ENCODE measurements at places on chromosomes 13 and 19.

- no peak for DNase-seq
Measured at GRCh38 chr19:49151267-49152118, 3.7 kb downstream of the HRC start.

- no peak for DNase-seq
Measured at GRCh38 chr19:8846819-8847218, 14.6 kb downstream of the MBD3L1 start.

DNA sequence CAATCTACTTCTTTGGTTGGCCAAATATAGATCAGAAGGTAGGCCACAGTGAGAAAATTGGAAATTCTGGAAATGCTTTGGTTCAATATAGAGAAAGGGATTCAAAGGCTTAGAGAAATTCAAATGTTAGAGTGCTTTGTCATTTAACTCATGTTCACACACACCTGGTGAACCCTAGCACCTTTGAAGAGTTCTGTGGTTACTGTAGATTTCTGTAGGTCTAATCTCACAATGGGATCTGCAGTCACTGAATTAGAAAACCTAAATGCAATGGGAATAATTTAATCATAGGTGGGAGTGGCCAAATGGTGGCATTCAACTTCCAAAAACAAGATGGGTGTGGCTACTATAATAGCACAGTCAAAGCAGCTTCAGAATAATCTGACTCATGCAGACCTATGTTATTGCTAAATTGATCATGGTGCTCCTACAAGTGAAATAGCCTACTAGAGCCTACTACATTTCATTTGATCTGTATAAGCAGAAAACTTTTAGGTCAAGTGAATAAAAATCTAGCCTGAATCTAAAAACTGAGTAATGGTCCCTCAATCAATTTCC, 1152.9 kb downstream of the PCDH9 start:
- DNase-seq: no peak

DNA sequence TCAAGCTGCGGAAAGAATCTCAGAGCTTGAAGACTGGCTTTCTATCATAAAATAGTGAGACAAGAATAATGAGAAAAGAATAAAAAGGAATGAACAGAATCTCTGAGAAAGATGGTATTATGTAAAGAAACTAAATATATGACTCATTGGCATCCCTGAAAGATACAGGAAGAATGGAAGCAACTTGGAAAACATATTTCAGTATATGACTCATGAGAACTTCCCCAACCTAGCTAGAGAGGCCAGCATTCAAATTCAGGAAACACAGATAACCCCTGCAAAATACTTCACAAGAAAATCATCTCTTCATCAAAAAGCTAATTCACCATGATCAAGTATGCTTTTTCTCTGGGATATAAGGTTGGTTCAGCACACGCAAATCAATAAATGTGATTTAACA, 2318.0 kb downstream of the PCDH9 start:
- DNase-seq: no peak

DNA sequence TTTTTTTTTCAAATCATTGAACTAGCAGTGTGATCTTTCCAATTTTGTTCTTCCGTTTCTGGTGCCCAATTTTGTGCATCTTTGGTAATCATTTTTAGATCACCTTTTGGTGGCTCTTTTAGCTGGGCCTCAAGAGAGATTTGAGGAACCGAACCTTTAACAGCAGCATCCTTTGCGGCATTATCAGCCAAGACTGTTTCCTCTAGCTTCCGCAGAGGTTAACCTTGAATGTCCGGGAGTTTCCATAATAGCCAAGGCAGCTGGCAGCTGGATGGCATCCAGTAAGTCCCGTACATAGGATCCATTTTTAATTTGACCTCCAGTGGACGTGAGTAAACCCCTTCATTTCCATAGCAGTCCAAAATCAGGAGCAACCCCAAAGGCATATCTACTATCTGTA, 9.6 kb downstream of the IRGC start:
- no peak for DNase-seq

- DNase-seq: no peak
Measured at GRCh38 chr13:98263841-98264240, 86.8 kb upstream of the RNF113B start.

DNA sequence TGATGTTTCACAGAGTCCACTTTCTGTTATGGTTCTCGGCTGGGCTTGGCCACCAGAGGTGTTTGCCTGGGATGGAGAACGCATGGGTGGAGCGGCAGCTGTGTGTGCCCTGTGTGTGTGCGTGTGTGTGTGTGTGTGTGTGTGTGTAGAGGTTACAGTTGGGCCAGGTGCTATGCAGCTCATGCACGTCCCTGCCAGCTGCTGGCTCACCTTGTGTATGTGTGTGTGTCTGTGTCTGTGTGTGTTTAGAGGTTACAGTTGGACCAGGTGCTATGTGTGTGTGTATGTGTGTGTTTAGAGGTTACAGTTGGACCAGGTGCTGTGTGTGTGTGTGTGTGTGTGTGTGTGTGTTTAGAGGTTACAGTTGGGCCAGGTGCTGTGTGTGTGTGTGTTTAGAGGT, 33.0 kb upstream of the PEG3 start:
- DNase-seq: no peak

- DNase-seq: no peak
Measured at GRCh38 chr19:3068071-3068470, 5.8 kb upstream of the TLE5 start.

- DNase-seq: no peak
Measured at GRCh38 chr19:50300051-50300450, 29.1 kb downstream of the KCNC3 start.

DNA sequence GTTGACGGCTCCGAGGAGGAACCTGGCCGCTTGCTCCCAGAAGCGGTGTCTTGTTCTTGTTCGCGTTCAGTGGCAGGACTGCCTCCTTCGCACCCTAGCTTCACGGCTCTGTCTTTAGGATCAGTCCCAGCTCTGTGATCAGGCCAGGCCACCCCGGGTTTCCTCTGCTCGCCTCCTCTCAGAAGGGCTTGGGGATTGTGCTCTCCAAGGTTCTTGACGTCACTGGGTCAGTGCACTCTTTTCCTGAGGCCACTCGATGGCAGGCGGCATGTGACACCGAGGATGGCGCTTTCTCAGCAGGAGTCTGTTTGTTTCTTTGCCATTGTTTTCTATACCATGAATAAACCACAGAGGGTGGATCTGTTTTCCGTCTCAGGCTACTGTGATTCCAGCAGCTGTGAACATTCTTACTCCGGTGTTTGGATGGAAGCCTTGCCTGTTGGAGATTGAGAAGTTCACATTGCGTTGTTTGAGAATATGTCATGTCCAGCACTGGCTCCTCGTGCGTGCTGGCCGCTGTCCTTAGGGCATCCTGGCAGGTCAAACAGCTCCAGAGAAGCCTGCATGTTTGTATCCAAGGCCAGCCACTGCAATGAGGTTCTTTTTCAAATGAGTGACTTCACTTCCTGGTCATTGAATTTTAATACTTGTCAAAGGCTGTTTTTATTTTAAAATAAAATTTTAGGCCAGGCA, 44.5 kb downstream of the SLC7A9 start:
- DNase-seq: no peak

GRCh38 chr13:39900106-39900750, 244.8 kb downstream of the COG6 start:
- DNase-seq: no peak

GRCh38 chr19:18060472-18060871, 26.3 kb downstream of the IL12RB1 start:
- DNase-seq: no peak

DNA sequence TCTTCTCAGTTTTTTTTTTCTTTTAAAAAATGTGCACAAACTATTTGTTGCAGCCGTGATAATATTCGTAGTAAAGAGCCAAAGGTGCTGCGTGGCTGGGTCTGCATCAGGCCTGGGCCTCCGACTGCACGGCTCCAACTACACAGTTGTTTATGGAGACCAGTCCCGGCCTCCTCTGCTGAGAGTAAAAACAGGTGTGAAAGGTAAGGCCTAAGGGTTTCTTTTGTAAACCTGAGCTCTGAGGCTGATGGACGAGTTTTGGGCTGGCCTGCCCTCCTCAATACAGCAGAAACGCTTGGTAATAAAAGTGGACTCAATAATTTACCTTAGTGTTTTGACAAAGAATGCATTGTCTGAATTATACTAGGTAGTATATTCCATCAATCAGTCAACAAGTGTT, 3.9 kb downstream of the MBNL2 start:
- DNase-seq: no peak

DNA sequence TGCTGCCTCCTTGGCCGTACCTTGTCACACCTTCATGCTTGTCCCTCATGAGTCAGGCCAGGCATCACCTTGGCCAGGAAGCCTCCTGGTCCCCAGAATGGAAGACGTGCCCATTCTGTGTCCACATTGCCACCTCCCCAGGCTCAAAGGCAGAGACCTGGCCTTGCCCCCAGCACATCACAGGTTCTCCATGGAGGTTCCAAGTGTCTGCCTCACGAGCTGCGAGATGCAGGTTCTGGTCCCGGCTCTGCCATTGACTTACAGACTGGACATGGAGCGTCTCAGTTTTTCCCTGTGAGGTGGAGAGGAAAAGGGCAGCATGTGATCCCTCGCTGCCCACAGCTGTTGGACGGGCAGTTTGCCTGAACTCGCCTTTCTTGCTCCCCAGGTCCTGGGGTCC, 9.1 kb upstream of the SLC7A10 start:
- DNase-seq: no peak

DNA sequence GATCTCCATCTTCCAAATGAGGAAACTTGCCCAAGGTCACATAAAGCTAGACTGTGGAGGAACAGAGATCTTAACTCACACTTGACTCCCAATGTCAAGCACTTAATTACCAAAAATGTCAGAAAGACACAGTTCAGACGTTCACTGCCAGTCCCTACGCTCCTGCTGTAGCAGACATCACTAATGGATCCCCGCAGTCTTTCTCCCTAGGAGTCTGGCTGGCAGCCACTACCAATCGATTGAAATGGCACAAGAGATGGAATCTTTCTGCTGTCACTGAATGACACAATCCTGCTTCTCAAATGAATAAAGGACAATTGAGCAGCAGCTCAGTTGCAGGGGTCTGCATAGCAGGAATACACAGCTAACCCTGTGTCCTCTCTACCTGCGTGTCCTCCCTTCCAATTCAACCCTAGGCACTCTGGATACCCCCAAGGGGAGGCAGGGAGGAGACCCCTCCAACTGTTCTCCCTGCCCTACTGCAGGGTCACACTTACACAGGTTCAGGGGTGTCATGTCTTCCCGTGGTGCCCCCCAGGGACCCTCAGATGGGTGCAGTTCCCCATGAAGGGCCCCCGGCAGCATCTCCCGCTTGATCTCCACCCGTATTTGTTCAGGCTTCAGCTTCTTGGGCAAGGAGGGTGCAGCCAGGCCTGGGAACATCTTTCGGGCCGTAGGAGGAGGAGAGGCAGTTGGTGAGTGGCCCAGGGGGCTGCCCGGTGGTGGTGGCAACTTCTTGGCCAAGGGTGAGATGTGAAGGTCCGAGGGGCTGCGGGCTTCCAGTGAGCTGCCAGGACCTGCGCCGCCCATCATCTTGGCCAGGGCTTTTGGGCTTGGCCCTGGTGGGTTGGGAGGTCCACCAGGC, 7.9 kb upstream of the AKAP8L start:
- no peak for DNase-seq

DNA sequence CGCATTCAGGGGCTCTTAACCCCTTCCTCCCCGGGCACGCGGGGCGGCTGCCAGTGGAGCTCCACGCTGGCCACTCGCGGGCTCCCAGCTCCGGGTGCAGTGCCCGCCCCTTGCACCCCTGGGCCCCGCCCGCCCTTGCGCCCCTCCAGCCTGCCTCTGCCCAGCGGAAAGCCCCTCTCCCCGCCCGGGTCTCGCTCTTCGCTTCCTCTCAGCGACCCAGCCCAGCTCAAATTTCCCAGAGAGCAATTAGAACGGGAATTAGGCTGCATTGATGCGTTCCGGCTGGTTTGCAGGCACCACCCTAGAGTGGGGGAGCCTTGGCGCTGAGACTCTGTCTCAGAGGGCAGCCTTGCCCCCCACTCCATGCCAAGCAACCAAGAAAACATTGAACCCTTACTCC, 1.8 kb upstream of the GSX1 start:
- no peak for DNase-seq

DNA sequence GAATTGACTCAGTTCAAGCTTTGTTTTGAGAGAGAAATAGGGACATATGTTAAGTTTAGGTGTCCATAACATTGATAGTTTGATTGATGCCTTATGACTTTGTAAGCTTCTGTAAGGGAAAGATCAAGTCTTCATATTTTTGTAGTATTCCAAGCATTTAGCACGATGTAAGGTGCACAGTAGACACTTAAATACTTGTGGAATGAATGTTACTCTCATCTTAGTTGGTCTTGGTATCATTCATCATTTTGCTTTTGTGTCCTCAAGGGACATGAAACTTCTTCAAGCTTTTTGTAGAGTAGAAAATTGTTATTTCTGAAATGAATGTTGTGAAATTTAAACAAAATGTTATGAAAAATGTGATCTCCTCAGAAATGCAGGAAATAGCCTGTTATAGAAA, 10.1 kb downstream of the TDRD3 start:
- DNase-seq: no peak

- DNase-seq: no peak
Measured at GRCh38 chr13:27619093-27619727, 1.1 kb downstream of the LNX2 start.

- no peak for DNase-seq
Measured at GRCh38 chr13:93305886-93306285, 79.3 kb downstream of the GPC6 start.

DNA sequence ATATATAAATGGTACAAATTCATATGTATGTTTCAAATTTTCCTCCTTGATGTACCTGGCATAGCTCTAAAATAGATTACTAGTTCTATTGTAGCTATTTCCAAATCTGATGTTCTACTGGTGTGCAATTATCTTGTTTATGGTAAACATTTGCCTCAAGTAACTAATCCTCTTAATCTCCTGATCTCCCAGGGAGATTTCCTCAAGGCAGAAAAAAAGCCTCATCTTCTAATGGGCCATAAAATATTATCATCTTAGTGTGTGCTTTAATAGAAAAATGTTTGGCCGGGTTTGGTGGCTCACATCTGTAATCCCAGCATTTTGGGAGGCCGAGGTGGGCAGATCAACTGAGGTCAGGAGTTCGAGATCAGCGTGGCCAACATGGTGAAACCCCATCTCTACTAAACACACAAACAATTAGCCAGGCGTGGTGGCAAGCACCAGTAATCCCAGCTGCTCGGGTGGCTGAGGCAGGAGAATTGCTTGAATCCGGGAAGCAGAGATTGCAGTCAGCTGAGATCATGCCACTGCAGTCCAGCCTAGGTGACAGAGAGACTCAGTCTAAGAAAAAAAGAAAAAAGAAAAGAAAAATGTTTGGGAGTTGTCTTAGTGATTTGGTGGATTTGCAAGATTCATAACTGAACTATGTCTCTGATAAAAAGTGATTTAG, 498.9 kb upstream of the SLITRK5 start:
- DNase-seq: no peak

DNA sequence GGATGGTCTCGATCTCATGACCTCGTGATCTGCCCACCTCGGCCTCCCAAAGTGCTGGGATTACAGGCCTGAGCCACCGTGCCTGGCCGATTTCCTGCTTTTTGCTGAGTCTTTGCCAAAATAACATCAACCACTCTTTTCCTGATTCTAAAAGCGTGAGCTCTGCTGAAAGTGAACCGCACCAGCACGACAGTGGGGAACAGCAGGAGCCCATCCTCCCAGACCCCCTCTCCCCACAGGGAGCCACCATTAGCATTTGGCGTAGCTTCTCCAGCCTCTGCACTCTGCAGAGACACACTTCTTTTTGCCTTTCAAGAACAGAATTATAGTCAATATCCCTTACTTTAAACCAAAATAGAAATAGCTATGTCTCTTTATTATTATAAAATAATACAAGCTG, 41.3 kb downstream of the MYH14 start:
- no peak for DNase-seq

GRCh38 chr13:59623206-59623915, 540.4 kb downstream of the DIAPH3 start:
- no peak for DNase-seq

- no peak for DNase-seq
Measured at GRCh38 chr19:6849876-6850275, 37.5 kb upstream of the ADGRE1 start.

Data from naive thymus-derived CD8-positive, alpha-beta T cell (primary cell).